EL (cell line): ENCODE measurements at places on chromosomes 7 and 10.
A peak's percentile ranks its signal among the peaks of the same experiment; 100 is the strongest.

DNA sequence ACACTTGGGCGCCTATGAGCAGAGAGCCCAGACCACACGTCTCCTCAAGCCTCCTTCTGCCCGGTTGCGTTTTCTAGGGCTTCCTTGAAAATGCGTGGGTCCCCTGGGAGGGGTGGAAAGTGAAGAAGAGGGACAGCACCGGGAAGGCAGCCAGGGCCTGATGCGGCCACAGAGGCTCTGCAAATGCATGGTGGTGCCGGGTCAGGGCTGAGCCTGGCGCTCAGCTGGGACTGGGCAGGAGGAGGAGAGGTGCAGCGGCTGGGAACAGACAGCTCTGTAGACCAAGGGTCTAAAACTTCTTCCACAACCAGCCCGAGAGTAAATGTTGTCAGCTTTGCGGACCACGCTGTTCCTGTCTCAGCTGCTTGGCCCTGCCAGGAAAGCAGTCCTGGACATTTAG, 1.6 kb downstream of the DPYSL4 start:
- no peak for DNase-seq

GRCh38 chr10:73591935-73592699, 975 bp upstream of the USP54 start:
- peak; percentile 57 for DNase-seq

DNA sequence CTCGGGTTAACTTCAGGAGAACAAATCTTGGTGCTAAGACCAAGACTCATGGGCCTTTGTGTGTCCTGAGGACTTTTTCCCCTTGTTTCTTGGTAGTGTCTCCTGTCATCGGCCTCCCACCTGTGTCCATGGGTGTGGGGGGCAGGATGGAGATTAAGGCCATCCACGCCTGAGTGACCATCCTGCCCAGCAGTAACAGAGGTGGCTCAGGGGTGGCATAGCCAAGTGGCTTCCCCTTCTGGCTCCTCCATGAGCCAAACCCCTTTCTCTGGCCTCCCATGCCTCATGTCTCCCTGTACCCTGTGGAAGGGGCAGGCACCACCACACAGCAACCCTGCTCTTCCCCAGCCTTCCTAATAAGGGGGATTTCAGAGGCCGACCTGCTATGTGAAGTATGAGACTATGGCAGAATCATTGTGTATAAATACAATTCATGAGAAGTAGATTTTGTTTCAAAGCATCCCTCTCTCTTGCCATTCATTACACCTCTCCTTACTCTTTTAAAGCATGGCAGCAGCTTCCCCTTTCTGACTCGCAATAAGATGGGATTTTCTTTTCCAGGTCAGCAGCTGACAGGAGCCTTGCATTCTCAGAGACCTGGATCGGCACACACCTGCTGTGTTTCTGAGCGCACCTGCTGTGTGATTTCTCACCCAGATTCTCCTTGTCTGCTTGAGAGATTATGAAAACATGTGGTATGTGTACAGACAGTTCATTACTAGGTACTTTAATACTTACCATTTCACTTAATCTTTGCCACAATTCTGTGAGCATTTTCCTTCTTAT, 102.5 kb downstream of the XPNPEP1 start:
- no peak for DNase-seq

DNA sequence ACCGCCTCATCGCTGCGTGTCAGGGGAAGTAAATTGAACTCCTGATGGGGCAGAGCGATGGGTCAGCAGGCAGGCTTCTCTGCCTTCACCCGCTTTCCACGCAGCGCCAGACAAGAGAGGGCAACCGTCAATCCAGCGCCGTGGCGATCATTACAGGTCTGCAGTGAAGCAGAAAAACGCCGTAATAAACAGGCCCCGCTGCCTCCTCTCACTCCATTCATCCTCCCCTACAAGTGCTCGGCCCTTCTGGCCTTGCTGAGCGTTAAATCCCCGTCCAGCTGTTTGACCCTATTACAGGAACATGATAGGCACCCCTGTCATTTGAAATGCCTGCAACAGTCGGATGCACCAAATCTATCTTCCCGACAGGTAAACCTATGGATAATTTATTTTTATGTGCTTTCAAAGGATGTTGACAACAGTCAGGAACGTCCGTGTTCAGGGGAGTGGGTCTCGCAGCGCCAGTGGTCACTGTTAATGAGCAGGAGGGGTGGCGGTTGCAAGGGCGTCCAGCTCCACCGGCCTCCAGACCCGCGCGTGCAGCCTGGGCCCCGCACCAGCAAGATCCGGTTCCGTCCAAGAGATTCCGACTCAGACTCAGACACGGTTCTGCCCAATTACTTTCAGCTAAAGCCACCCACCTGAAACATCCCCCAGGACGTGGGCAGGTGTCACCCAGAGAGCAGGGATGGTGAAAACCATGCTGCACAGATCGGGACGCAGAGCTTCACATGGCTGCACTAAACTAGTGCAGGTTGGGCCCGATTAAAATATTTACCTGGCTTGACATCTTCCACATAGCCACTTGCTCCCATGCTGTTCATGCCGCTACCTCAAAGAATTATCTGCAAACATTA, 508.0 kb upstream of the MGMT start:
- DNase-seq = no peak

- no peak for DNase-seq
Observed at GRCh38 chr7:16412274-16413254, 8.8 kb downstream of the CRPPA start.

DNA sequence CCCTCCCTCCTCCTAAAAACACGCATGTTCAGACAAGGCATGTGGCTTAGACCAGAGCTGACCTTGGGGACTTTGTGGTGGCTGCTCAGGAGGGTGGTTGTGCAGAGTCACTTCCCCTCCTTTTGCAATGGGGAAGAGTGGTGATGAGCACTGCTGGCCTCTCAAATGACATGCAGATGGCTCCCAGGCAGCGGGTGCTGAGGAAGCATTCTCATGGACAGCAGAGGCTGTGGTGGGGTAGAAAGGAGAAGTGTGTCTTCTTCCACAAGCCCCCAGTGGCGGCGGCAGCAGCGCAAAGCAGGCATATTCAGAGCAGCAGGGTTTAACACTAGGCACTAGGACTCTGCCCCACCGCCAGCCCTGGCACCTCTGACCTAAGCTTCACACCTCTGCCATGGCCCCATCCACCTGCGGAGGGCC, 105.9 kb upstream of the ANLN start:
- DNase-seq = no peak

DNA sequence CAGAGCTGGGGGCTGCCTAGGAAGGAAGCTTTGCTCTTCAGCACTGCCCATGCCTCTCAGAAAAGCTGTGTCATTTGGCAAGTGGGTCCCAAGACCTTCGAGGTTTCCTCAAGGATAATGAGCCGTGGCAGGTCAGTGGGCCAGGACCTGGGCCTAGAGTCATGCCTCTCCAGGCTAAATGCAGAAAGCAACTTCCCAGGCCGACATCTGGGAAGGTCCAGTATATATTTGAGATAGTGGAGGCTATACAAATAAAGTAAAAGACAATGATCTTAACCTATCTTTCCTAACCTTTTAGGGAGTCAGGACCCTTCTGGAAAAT, 2.4 kb upstream of the HOXA10 start:
- DNase-seq = no peak

DNA sequence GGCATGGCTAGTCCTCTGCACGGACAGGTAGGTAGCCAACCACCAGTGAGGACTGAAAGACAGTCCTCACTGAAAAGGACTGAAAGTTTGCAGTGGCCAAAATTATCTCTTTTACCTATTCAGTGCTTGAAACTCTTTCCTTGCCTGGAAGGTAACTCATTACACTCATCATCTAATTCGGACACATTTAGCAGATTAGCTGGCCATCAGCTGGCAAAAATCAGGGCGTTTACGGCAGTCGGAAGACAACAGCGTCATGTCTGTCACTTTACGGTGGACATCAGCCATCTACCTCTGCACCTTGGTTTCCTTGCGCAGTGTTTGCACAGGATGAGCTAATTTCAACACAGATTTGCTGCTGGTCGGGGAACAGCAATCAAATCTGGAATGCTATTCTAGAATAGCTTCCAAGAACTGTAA, 740 bp downstream of the ANXA7 start:
- peak; percentile 45 for DNase-seq

- peak; percentile 33 for DNase-seq
Observed at GRCh38 chr10:74863551-74863950, 37.2 kb downstream of the KAT6B start.

GRCh38 chr7:33411020-33411419, 281.7 kb downstream of the BBS9 start:
- no peak for DNase-seq

DNA sequence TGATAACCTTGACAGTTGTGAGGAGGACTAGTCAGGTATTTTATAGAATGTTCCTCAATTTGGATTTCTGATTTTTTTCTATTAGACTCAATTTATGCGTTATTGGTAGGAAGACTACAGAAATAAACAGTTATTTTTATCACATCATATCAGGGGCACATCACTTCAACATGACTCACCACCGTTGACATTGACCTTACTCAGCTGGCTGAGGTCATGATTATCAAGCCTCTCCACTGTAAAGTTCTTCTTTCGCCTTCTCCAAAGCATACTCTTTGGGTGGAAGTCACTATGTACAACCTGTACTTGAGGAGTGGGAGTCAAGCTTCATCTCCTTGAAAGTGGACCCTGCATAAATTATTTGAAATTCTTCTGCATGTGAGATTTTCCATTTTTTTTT, 194.3 kb upstream of the IGFBP3 start:
- peak; percentile 41 for DNase-seq

DNA sequence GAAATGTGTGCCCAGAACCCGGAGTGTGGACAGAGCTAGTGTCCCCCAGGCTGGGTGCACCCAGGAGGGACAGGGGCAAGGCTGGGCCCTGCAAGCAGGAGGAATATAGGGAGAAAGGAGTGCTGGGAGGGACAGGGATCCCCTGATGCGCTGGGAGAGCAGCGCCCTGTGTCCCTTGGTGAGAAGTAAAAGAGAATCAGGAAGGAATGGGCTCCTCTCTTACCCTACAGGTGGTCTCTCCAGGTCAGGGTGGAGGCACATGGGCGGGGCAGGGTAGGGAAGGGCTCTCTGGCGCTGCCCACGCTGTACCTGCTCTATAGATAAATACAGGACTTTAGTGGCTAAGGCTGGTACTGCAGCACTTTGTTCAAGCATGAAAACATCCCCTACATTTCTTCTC, 753.8 kb downstream of the GRID1 start:
- no peak for DNase-seq

- DNase-seq = no peak
Observed at GRCh38 chr7:35691827-35692307, 3.1 kb downstream of the HERPUD2 start.

GRCh38 chr7:41875513-41875912, 172.6 kb upstream of the INHBA start:
- no peak for DNase-seq

DNA sequence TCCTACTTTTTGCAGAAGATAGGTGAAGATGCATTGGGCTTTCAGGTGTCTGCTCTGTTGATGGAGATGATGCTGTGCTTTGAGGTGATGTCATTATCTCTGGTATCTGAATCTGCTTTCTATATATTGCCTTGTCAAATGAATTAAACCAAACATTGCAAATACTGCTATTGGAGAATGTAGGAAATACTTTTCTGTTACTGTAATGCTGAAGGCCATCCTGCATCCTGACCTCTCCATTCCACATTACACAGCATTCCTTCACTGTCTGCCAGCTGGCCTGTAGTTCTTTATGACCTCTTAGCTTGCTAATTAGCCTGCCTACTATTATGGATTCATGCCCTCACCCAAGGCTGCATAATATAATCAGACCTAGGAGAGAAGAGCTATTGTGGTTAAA, 73.2 kb downstream of the VCL start:
- DNase-seq = peak; percentile 95

DNA sequence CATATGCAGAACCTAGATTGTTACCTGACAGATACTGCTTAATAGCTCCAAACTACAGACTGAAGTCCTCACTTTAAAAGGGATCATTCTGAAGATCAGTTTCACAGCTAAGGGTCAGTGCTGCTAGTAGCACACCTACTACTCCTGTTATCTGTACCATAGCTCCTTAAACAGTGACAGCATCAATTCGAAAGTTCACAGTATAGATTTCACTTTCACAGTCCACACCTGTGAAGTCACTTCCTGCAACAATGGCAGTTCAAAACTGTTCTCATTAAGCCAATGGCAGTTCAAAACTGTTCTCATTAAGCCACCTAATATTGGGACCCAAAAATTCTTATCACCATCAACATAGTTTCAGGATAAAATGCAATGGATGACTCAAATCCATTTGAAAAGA, 10.7 kb upstream of the FHIP2A start:
- no peak for DNase-seq

- DNase-seq = no peak
Observed at GRCh38 chr10:17340144-17340829, 112.2 kb downstream of the VIM start.

- no peak for DNase-seq
Observed at GRCh38 chr7:135929249-135929648, 47.9 kb downstream of the MTPN start.

DNA sequence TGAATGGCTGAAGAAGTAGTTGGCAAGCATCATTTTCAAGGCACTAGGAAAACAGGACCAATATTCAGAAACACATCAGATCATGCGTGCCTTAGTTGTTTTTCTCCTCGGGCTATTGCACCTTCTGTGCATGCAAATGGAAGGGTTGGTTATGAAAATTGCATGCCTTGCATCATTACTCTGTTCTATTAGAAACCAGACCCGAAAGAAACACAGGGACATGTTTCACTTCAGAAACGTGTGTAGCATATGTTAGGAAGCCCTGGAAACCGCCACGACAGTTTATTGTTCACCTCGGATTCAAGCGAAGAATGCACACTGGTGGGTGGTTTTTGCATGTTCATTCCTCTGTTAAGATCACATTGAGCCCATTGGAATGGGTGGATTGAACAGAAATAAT, 214.7 kb downstream of the FRMD4A start:
- DNase-seq = no peak

DNA sequence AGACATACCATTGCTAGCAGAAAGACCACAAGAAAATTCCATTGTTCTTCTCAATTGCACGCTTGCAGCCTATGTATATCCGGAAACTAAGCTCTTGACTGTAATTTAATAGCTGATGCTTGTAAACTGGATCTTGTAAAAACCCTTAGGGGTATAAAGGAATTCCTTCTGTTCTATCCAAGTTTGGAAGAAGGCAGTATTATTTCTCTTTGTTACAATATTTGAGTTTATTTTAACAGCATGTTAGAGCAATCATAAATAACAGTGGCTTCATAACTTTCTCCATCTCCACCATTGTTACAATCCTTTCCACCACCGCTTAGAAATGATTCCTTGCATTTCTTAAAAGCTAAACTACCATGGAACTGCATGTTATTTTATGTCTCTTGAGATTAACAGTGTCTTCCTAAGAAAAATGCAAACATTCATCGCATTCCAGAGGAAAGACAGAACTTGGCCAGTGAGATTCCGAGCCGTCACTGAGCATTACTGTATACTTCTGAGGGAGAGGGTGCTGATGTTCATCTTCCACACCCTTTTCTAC, 92.5 kb downstream of the TRIL start:
- peak; percentile 58 for DNase-seq
